ENCODE measurements at places on chromosomes 12 and 14.

DNA sequence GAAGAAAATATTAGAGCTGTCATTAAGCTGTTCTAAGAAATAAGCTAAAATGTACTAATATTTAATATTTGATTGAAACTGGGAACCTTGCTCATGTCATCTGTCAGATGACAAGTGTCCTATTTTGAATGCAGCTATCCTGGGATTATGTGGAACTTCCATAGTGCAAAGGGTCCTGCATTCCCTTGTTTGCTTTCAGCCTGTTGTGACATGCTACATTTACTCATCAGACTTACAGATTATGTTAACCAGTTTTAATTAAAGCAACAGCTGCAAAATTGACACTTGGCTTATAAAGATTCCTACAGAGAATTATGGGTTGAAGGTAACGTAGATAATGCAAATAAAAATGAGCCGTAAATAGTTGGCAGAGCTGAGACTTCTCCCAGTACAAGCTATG lies 458.4 kb upstream of the RGS6 start:
- no peak for DNase-seq

DNA sequence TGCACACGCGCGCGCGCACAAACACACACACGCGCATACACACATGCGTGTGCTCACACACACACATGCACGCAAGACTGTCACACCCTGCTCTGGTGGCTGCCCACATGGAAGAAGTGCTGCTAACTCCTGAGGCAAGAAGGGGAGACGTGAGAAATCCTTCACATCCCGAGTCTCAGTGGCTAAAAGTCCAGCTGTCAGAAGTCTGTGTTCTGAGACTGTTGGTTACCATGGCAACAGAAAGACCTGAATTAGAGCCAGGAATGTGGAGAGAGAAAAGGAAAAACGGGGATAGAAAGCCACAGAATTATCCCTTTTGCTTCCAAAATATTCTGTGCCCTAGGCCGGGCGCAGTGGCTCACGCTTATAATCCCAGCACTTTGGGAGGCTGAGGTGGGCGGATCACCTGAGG lies 71.2 kb downstream of the PPFIBP1 start:
- DNase-seq: no peak

GRCh38 chr12:27965411-27965810 lies 7.1 kb downstream of the PTHLH start:
- DNase-seq: no peak

GRCh38 chr14:100100032-100100703 lies 34.9 kb downstream of the EVL start:
- no peak for DNase-seq

GRCh38 chr12:21471294-21471693 lies 30.1 kb downstream of the RECQL start:
- no peak for DNase-seq

DNA sequence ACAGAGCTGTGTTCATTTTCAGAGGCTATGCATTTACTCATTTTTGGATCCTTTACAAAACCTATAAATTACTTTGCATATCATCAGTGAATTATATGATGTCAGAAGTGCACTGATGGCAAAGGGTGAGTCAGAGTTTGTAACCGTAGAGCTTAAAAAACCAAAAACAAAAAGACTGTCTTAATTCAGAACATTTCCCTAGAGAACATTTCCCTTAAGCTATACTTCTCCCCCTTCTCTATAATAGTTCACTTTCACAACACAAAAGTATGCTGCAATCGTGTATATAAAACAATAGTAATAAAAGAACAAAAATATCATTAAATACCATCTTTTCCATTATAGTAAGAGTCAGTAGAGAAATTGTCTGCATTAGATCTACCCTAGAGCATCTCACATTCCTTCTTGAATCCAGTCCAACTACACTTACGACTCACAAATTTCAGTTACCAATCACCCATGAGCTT lies 934.9 kb downstream of the LRFN5 start:
- no peak for DNase-seq

DNA sequence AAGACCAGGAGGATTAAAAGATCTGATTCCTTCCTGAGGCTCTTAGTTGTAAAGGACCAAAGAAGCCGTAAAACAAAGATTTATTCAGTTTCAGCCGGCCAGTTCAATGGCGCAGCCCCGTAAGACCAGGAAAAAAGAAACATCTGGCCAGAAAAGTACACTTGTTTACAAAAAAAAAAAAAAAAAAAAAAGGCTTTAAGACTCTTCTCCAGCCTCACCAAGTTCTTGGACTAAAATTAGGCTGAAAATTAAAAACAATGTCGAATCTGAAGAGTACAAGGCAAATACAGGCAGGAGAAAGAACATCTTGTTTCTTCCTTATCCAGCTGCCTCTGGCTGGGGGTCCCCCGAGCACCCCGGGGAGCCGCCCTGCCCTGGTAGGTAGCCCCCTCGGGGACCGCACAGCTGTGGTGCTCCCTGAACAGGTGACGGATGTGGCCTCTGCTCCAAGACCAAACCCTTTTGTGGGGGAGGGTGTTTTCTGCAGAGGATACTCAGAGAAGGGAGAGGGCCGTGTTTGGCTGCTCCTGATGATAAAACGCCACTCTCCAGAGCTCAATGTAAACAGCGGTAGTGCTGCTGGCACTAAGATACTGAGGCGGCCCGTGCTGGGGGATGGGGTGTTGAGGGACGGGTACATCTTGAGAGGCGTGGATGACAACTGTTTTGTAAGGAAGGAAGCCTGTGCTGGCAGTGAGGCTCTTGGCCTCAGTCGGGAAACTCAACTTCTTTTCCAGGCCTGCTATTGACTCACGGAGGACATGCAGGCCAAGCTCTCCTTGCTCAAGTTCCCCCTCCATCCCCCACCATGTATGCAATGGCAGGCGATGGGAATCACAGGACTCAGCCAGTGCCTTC lies 201.0 kb upstream of the DIO3 start:
- no peak for DNase-seq

- DNase-seq: no peak
These were observed 311.8 kb downstream of the BTG1 start for GRCh38 chr12:91833780-91834359.

- no peak for DNase-seq
These were observed 220.0 kb downstream of the NEDD1 start for GRCh38 chr12:97127061-97127460.

- no peak for DNase-seq
These were observed 12.2 kb downstream of the CTDSP2 start for GRCh38 chr12:57834086-57834876.

GRCh38 chr12:81010641-81011040 lies 67.2 kb upstream of the ACSS3 start:
- DNase-seq: no peak

DNA sequence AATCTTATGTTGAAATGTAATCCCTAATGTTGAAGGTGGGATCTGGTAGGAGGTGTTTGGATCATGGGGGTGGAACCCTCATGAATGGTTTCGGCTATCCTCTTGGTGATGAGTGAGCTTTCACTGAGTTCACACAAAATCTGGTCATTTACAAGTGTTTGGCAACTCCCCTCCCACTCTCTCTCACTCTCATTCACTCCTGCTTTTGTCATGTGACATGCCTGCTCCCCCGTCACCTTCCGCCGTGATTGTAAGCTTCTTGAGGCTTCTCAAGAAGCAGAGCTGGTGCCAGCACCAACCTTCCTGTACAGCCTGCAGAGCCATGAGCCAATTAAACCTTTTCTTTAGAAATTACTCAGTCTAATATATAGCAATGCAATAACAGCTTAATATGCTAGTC lies 245.4 kb downstream of the BMP4 start:
- DNase-seq: no peak

GRCh38 chr14:73660511-73660910 lies 15.7 kb downstream of the DNAL1 start:
- no peak for DNase-seq

GRCh38 chr12:121530600-121531355 lies 50.0 kb downstream of the KDM2B start:
- DNase-seq: peak; percentile 34

DNA sequence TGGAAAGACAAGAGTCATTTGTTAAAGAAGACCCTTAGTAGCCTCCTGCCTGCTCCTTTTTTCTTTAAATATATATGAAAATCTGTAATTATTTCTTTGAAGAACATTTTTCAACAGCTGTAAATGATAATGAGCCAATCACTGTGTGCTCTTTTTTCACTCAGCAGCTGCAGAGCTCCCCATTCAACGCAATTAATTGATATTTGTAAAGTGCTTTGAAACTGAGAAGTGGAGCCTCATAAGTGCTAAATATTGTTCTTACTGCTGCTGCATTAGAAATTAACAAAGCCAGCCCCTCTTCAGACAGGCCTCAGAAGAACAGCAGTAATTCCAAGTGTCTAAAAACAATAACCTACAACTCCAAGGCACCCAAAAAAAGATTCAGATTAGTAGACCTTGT lies 224.3 kb downstream of the GXYLT1 start:
- DNase-seq: no peak

DNA sequence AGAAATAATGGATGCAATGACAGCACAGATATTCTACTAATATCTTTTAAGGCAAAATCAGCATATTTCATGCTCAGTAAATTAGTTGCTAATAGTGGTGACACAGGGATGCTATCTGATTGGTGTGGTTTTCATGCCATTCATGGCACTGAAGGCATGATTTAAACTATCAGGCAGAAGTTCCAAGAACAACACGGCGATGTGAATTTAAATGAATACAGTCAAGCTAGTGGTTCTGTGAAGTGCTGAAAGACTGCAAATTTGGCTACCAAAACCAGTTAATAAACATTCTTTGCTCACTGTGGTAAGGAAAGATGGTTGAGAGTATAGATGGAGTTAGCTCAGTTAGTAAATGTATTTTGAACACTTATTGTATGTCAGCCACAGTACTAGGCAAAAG lies 272.0 kb upstream of the DIO2 start:
- DNase-seq: no peak

DNA sequence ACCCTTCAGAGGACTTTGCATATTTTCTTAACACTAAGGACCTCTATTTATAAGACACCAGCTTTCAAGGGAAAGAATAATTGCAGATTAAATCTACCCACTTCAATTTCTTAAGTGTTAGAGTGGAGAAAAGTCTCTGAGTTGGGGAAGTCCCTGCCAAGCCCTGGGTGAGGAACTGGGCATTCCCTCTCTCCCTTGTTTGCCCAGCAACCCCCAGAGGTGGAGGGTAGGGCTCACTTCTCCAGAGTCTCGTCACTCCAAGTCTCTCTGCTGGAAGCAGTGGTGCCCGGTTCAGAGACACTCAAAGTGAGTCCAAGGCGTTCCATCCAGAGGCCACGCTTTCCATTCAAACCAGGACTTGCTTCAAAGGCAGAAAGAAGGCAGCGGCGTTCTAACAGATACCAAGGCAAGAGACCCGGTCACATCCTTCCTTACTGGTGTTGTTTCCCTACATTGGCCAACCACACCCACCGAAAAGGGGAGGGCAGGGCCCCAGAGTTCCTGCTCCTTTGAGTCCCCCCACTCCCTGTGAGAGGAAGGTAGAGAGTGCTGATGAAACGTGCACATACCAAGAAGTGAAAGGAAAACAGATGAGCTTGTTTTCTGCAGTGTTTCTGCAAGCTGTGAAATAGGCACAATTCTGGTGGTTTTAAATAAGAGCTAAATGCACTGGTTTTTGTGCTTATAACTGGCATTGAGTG lies 6.1 kb upstream of the BDKRB2 start:
- DNase-seq: no peak

GRCh38 chr14:81567302-81567701 lies 33.6 kb upstream of the SEL1L start:
- DNase-seq: no peak

GRCh38 chr14:32303865-32304264 lies 25.2 kb upstream of the AKAP6 start:
- DNase-seq: no peak

GRCh38 chr14:29847056-29847380 lies 80.6 kb downstream of the PRKD1 start:
- DNase-seq: no peak

GRCh38 chr12:93847517-93848474 lies 170.6 kb downstream of the CRADD start:
- no peak for DNase-seq

- DNase-seq: no peak
These were observed 19.6 kb downstream of the LGMN start for GRCh38 chr14:92728759-92729364.

DNA sequence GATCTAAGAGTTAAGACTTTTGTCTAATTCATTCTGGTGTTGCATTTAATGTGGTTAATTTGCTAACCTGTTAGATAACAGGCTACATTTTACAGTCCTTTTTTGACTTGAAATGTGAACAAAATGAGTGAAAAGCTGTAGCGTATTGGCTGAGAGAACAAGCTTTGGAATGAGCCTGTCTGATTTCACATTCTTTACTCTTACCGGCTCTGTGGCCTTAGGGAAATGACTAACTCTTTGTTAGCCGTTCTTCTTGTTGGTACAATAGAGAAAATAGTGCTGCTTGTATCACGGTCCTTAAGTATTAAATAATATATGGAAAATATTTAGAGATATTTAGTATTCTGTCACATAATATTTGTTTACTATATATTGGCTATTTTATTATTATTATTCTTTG lies 1.9 kb downstream of the MNAT1 start:
- DNase-seq: no peak

DNA sequence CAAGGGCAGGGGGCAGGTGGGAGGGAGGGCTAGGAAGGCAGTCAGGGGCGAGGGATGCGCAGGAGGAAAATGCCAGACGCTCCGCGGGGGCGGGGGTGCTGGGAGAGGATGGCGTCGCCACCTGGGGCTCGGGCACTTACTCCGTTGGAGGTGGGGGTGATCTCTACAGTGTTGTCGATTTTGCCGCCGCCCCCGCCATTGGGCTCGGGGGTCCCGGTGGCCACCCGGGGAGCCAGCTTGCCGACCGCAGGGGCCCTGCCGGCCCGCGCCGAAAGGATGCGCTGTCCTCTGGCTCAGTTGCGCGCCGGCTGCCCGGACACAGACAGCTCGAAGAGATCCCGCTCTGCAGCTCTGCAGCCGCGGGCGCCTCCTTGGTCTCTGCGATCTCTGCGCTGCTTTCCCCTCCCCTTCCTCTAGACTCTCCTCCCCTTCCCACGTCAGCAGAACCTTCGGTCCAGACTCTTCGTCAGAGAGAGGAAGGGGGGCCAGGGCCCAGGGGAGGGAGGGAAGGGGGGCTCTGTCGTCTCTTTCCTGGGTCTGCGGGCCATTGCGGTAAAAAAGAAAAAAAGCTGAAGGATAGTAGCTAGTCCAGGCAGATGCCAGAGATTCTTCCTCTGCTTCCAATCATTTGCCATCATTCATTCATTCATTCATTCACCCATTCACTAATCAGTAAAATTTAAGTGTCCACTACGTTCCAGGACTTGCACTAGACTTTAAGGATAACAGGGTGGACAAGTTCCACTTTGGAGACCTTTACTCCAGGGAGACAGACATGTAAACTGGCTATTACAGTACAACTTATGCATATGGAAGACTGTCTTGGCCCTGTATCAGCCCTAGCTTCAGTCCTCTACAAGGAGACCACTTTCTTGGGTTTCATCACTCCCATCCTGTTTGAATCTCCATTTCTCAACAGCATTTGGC lies at the start of gene SLC22A17:
Gene SLC22A17, minus strand, starts transcription at position 382 of the 927 bp plus-strand sequence.
- peak; percentile 27 for DNase-seq

- DNase-seq: no peak
These were observed 501.0 kb downstream of the RERGL start for GRCh38 chr12:17588968-17589367.

GRCh38 chr12:9264546-9264945 lies 56.4 kb upstream of the PZP start:
- DNase-seq: no peak

Data from activated T-helper 1 cell treated with anti-CD3 and anti-CD28 coated beads, Interleukin-2, amount 50 U/mL, for 16 hours (primary cell).